Hypothalamus (tissue), 51 donors: ENCODE measurements at places on chromosomes 13 and 19.

DNA sequence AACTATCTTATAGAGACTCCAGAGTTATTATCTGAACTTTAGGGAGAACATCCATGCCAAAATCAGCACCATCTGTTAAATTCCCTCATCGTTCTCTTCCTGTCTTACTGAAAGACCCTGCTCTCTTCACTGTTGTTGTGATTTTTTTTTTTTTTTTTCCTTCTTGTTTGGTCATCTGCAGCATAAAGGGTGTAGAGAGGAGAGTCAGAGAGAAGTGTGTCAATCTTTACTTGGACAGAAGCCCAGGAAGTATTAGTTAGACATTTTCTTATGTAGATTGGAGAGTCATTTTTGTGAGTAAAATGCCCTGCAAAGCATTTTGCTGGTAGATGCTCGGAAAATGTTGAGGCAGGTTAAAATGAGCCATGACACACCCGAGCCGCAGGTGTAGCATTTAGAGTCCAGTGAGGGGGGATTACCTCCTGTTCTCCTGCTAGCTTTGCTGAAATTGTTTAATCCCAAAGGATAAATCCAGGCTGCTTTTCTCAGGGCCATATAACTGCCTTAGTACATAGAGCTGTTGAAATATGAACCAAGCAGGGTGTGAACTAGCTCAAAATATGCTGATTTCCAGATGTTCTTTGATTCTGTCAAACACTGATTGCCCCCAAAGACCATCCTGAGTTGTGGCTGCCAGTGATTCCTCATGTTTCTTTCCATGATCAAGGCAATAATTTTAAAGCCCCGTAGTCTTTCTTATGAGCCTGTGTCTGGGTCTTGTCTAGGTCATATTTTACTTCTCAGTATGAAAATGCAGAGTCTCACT is 143.5 kb downstream of the DCT start:
- DNase-seq, result no peak

DNA sequence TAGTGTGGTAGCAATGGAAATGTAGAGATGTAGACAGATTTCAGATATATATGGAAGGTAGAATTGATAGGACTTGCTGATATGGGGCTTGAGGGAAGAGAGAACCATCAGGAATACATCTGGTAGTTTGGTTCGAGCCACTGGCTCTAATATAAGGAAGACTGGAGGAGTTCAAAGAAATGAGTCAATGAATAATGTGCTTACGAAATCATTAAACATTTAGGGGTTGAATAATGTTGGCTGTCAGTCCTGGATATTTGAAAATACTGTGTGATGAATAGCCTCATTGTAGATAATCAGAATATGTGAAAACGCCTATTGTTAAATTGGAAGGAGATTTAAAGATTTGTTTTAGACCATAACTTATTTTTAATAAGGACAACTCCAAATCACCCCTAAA is 21.6 kb downstream of the SGCG start:
- no peak for DNase-seq

DNA sequence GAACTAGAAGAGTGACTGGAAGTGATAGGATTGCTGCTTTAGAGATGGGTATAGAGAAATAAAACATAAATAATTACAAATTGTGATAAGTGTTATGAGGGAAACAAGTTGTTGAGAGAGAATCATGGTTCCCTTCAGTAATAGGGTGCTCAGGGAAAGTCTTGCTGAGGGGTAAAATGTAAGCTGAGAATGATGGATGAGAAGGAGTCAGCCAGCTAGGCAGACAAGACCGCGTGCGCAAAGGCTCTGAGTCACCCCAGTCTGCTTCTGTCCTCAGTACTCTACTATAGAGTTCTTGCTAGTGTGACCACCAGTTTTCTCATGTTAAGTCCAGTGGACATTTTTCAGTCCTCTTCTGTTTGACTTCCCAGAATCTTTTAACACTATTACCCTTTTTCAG is 39.5 kb downstream of the PCCA start:
- DNase-seq, result no peak

GRCh38 chr13:24107955-24108614 is 52.4 kb upstream of the SPATA13 start:
- DNase-seq, result no peak

DNA sequence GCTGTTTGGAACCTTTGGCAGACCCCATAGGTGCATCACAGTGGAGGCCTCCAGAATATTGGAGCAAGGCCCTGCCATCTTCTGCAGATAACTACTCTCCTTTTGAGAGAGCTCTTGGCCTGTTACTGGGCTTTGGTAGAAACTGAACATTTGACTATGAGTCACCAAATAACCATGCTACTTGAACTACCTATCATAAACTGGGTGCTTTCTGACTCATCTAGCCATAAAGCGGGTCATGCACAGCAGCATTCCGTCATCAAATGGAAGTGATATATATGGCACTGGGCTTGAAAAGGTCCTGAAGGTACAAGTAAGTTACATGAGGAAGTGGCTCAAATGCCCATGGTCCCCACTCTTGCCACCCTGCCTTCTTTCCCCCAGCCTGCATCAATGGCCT is 782.5 kb upstream of the SLITRK6 start:
- DNase-seq, result no peak

DNA sequence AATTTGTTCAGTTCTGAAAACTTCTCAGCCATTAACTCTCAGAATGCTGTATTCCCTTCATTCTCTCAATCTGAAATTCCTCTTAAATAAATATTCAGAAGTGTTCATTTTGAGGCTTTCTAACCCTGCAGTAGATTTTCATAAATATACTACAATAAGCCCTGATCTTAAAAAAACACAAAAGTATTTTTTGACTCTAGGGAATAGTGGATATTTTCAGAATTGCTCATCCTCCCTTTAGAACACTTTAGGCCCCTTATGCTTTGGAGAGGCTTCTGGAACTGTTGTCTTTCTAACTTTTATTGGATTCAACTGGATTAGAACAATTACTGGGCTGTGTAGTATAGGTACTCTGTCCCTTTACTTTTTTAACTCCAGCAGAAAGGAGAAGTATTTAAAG is 1662.6 kb upstream of the MIR17HG start:
- no peak for DNase-seq

- no peak for DNase-seq
Observed at GRCh38 chr13:29436291-29436690, 159.2 kb downstream of the SLC7A1 start.

- no peak for DNase-seq
Observed at GRCh38 chr13:46530084-46530935, 22.7 kb upstream of the LRCH1 start.

GRCh38 chr19:6258812-6259311 is 20.9 kb downstream of the MLLT1 start:
- DNase-seq, result no peak

DNA sequence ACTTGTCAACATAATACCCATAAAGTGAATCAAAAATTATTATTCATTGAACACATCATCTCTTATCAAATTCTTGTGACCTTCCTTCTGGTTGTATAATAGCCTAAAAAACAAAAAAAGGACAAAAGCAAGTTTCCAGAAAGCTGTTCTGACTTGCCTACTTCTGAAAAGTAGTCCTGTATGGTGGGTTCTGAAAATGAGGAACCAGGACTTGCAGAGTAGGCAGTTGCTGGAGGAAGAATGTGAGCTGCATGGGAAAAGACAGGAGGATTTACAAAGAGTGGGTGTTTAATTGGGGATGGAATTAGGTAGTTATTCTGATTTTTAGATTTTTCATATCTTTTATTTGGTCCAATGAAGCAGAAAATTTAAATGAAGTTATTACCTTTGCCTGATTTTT is 56.7 kb downstream of the RCBTB2 start:
- DNase-seq, result no peak

DNA sequence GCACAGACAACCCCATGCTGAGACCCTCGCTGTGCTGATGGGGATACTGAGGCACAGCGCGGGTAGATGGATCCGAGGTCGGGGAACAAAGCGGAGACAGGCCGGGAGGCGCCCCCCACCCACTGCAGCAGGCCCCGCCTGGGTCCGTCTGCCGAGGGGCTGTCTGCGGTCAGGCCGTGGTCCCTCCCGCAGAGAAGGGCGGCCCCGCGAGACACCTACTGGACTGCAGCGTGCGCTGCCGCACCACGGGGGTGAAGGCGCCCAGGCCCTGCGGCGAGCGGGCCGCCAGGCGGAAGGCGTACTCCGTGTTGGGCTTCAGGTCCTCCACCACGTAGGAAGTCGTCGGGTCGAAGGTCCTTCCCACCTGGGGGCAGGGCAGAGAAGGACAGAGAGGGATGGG is 101.9 kb downstream of the PTPRS start:
- DNase-seq, result no peak

GRCh38 chr13:106846571-106847448 is 278.9 kb upstream of the ARGLU1 start:
- no peak for DNase-seq

DNA sequence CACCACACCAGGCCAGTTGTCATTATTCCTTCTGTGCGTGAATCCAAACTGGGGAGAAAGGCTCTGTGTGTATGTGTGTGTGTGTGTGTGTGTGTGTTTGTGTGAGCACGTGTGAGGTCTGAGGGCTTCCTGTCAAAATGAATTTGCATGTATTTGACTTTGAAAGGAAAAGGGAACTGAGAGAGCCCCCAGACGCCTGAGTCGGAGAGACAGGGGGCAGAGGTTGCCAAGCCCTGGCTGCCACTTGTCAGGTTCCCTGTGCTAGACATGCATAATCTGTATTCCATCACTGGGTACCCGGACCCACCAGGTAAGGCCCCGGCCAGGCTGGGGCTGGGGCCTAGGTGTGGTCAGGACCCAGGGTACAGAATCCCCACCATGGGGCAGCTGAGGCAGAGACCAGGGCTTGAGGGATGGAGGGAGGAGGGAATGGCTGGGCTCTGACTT is at the start of gene CLEC17A:
TSS of gene CLEC17A (plus strand) at position 191 of the 447 bp plus-strand sequence. CDS start at position 268, 77 bp downstream.
- DNase-seq, result no peak

DNA sequence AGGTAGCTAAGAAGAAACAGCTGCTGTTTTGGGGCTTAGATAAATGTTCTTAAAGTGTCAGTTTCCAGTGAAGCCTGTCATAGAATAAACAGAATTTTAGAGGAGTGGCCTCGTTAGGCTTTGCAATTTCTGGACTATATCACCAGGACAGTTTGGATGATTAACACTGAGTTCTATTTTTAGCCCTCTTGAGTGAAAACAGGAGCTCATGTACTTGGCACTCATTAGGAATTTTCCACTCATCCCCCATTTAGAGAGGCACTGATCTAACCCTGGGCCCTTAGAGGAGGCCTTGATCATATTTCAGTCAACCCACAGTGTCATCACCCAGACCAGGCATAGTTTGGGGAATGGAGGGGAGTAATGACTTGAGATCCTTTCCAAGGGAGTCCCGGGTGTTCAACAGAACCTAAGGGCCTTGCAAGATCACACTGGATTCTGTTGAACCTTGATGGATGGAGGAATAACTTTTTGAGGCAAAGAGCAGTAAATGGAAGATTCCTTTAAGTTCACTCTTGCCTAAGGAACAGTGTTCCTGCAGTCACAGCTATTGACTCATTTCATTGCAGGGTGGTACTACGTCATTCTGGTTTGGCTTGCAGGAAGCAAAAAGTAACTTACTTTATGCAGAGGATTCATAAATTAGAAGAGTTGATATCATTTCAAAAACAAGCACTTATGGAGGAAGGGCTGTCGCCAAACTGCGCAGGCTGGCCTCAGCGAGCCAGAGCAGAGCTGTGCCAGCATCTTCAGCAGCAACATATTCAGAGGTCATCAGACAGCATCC is 160.2 kb downstream of the SLC7A1 start:
- DNase-seq, result no peak

- DNase-seq, result no peak
Observed at GRCh38 chr19:54684527-54684926, 21.7 kb downstream of the LILRB4 start.

- DNase-seq, result no peak
Observed at GRCh38 chr19:46718157-46718933, 1.4 kb upstream of the PRKD2 start.

- DNase-seq, result no peak
Observed at GRCh38 chr19:37304884-37305255, 66.0 kb upstream of the ZNF527 start.

DNA sequence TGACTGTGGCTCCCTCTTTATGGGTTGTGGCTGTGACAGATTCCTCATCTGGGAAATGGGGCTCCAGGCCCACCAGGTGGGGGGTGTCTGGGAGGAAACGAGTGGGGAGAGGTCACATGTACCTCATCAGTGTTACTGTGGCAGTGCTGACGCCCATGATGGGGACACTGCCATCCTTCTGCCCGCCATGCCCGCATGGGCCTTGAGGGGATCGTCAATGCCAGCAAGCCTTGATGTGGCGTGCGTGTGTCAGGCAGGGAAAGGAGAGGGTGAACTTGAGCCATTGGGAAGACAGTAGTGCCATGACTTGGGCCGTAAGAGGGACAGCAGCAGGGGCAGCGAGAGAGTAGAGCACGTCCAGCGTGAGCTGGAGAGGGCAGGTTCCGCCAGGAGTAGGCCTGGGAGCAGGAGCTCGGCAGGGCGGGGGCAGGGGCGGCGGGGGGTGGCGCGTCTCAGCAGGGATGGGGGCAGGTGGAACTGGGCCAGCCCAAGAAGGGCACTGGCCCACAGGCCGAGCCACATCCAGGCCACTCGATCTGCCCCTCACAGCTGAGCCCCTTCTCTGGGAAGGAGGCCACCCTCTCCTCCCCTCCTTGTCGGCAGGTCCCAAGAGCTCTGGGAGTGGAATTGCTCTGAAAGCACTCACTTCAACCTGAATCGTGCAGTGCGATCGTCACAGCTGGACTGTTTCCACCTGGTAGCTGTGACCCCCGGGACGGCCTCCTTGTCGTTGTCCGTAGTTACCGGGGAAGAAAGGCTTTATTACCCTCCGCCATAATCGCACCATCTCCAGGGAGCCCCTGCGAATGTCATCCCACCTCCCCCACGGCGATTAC is 9.9 kb downstream of the KLHL26 start:
- no peak for DNase-seq

DNA sequence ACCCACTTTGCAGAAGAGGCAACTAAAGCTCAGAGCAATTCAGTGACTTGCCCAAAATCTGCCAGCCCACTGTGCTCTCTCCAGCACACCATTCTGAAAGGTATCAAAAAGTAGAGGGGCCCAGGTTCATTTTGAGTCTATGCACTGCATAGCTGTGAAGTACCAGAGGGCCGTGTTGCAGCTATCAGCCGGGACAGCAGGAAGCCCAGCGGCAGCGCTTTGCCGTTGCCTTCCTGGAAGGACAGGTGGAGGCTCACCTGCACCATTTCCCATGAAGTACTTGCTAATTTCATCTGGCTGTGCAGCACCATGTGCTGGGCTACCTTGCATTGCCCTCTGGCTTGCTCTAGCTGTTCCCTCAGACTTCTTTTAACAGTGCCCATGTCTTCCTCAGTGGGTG is 2.7 kb upstream of the SERPINE3 start:
- no peak for DNase-seq

DNA sequence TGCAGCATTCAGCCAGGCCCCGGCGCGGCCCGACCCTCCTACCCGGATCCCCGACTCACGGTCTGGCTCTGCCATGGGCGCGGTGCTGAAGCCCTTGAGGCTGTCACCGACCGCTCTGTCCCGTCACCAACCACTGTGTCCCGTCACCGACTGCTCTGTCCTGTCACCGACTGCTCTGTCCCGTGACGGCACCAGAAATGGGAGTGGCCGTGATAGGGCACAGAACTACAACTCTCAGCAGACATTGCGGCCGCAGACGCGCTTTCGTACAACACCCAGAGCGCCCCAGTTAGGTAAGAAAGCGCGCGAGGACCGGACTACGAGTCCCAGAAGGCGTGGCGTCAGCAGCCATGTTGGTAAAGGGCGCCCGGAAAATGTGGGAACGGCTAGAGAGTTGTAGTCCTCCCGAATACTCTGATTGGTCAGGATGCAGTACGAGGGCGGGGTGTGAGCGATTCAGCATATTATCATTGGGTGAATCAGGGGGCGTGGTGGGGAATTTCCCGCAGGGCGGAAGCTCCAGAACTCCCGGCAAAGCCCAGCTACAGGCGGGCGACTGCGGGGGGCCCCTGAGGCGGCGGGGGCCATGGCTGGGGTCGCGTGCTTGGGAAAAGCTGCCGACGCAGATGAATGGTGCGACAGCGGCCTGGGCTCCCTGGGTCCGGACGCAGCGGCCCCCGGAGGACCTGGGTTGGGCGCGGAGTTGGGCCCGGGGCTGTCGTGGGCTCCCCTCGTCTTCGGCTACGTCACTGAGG is at the start of the genes NFKBIB and SIRT2:
TSS of gene NFKBIB (plus strand) at position 523 of the 755 bp plus-strand sequence. CDS start at position 587, 64 bp downstream.
TSS of gene SIRT2 (minus strand) at position 172 of the 755 bp plus-strand sequence. CDS start at position 75, 97 bp downstream.
- DNase-seq, result peak; percentile 100
